ENCODE measurements at places on chromosomes 7 and 10.

- no peak for DNase-seq
These were observed 442.9 kb downstream of the AUTS2 start for GRCh38 chr7:70040970-70041766.

DNA sequence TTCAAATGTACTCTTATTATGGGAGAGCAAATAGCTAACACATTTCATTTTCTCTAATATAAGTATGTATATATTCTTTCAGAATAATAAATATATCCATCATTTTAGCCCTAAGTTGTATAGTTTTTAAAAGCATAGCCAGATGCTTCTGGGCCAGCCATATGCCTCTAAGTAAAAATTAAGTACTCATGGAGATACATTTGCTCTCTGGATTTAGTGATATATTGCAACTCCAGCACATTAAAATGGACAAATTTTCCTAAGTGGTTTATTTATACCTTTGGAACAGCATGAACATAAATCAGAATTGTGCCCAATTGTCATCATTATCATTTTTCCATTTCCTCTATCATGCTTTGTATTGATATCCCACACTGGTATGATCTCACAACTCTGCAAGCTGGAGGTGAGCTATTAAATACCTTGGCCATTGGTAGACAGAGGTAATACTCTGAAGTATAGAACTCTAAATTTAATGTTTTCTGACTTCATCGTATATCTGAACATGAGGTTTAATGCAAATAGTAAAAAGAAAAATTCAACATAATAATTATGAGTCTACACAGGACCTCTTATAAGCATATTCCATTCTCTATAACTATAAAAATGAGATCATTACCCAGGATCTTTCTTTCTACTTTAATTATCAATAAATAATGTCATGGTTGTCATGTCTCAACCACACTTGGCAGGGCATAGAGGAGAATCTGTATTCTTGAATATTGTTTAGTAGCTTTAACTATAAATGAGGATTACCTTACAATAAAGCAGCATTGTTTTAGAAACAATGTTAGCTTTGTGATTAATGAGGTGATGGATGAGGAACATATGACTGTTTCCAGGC lies 90.8 kb downstream of the AGMO start:
- DNase-seq: no peak

DNA sequence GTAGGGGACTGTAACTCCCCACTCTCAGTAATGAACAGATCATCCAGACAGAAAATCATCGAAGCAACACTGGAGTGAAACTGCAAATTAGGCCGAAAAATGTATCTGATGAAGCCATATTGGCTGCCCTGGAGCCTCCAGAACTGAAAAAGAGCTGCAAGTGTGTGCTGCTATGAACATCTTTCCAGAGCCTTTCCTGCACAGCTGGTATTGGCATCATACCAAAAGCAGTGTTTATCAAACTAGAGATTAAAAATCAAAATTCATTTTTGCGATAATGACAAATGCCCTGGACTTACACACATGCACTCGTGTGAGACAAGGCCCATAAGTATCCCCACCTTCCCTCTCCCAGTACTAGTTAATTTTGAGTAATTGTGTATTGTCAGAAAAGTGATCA lies 6.8 kb upstream of the CLDN12 start:
- DNase-seq: no peak

DNA sequence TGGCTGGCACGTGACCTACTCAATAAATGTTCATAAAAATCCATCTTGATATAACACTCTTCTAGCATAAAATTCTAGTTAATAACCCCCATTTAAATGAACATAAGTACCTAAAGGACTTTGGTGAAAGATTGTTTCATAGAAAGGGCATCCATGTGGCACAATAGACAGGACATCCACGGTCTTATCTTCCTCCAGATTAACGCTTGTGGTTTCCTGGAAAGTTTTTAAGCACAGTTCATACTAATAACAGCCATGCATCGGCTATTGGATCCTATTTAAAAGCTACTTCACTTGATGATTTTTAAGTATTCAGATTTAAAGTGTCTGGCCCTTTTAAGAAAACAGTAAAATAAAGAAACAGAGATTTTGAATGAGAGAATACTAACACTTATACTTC lies 288.3 kb downstream of the AHR start:
- no peak for DNase-seq

- DNase-seq: no peak
These were observed 1.0 kb downstream of the YKT6 start for GRCh38 chr7:44201813-44202212.

- no peak for DNase-seq
These were observed 125.9 kb downstream of the CUL2 start for GRCh38 chr10:34964166-34964800.

GRCh38 chr7:23864973-23865372 lies 155.0 kb downstream of the STK31 start:
- DNase-seq: no peak

DNA sequence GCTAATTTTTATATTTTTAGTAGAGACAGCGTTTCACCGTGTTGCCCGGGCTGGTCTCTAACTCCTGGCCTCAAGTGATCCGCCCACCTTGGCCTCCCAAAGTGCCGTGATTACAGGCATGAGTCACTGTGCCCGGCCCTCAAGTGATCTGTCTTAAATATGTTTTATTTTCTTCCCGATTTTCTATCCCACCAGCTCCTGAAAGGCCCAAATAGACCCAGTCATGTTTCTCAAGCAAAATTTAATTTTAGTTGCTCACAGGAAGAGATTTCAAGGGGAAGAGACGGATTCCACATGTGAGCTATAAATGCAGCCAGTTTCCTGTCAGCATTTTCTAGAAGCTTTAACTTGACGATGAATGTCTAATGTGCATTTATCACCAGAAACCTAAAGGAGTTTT lies 12.0 kb downstream of the DENND10 start:
- DNase-seq: no peak

- no peak for DNase-seq
These were observed 34.4 kb upstream of the ETV1 start for GRCh38 chr7:14023838-14024237.

DNA sequence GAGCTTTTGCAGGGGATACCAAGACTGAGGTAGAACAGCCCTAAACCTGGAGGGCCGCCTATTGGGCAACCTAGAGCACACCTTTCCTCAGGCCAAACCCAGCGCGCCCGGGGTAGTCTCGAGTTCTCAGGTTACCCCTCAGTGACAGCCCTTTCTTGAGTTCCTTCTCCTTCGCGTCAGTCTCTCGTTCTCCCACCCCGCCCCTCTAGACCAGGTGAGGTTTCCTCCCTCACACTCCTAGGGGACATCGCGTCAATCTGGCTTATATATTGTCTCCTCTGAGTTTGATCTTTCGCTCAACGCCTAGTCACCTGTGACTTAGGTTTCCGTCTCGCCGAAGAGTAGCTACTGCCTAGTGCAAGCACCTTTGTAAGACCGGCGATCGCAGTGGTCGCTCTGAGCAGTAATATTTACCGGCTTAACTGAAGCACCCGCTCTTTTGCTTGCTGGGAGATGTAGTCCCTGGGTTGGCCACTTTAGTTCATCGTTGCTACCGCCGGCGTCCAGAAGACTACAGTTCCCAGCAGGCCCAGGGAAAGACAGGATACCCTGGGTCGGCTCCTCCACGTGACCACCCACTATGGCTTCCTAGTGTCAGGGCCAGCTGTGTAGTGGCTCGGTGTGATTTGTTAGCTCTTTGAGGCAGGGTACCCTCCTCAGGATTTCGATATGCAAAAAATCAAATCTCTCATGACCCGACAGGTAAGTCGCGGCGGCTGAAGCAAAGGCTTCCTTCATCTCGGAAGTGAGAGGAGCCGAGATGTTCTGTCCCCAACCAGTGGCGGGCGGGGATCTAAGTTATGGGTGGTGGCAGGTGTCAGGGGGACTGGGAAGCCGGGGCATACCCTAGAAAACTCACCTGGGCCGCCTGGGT lies at the start of gene VPS50:
TSS of gene VPS50 (plus strand) at position 568 of the 874 bp plus-strand sequence. CDS start at position 670, 102 bp downstream.
- peak; percentile 95 for DNase-seq

DNA sequence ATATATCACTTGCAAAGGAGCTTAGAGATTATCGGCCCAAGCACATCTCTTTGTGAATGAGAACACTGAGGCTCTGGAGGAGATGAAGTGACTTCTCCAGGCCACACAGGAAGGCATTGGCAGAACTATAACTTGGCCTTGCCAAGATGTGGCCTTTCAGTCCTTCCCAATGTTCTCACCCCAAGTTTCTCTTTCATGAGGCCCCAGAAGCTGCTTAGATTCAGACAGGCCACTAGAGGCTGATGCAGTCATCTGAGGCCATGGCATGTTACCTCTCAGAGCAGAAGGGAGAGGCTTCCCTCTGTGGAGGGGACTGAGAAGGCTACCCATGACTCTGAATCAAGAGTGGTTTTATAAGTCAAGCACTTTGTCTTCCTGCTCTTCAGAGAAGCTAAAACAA lies 1003.7 kb downstream of the LRMDA start:
- DNase-seq: no peak

- no peak for DNase-seq
These were observed 73.4 kb upstream of the ZNF722 start for GRCh38 chr7:63925262-63925625.

Data from Right ventricle myocardium inferior (tissue), 1 donor.